ENCODE measurements at places on chromosomes 3 and 15.

- DNase-seq: no peak
Observed at GRCh38 chr3:120436523-120437050, 14.2 kb downstream of the FSTL1 start.

GRCh38 chr15:52318729-52319500, 23.3 kb upstream of the MYO5C start:
- DNase-seq: no peak

DNA sequence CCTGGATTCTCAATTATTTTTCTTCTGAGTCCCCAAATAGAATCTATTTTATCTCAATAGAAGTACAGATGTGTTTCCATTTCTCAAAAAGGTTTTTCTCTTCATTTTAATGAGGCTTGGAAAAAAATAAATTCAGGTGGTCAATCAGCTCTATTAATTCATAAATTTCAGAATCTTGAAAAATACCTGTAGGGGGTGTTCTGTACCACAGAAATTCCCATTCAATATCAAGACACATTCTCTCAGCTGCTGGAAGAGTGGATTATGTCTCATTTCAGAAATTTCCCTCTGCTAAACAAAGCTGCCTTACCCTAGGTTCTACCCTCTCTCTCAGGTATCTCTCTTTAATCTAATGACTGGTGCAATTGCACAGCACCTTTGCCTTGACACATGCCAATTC, 1121.2 kb downstream of the SI start:
- DNase-seq: no peak

DNA sequence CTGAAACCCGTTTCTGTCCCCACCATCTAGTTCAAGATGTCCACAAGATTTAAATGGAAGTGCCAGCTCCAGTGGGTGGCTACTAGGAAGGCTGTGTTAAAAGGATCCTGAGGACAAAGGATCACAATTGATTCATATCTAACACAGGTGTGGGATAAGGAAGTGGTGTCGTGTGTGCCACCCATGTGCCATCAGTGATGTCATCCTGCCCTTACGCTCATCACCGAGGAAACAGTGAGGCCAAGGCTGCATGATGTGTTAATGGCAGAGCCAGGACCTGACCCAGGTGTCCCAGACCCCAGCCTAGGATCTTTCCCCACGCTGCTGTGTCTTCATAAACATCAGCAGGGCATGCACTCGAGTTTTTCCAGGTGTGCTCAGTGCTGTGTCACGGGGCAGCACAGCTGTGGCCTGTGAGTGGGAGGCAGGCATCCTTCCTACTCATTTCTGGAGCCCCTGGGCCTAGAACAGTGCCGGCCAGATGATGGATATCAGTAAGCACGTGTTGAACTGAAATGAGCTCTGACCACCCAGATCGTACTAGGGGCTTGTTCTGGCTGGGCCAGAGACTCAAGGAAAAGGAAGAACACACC, 10.6 kb upstream of the TGM5 start:
- DNase-seq: no peak

GRCh38 chr15:80315289-80315987, 63.4 kb upstream of the CTXND1 start:
- no peak for DNase-seq

DNA sequence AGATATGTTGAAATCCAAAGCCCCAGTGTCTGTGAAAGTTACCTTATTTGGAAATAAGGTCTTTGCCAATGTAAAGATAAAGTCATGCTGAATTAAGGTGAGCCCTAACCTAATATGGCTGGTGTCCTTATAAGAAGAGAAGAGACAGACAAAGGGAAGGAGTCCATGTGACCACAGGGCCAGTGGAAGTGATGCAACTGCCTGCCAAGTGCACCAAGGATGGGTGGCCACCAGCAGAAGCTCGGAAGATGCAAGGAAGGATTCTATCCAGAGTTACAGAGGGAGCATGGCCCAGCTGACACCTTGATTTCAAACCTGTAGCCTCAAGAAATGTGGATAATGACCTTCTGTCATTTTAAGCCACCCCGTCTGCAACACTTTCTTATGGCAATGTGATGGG, 35.3 kb upstream of the PGPEP1L start:
- no peak for DNase-seq

DNA sequence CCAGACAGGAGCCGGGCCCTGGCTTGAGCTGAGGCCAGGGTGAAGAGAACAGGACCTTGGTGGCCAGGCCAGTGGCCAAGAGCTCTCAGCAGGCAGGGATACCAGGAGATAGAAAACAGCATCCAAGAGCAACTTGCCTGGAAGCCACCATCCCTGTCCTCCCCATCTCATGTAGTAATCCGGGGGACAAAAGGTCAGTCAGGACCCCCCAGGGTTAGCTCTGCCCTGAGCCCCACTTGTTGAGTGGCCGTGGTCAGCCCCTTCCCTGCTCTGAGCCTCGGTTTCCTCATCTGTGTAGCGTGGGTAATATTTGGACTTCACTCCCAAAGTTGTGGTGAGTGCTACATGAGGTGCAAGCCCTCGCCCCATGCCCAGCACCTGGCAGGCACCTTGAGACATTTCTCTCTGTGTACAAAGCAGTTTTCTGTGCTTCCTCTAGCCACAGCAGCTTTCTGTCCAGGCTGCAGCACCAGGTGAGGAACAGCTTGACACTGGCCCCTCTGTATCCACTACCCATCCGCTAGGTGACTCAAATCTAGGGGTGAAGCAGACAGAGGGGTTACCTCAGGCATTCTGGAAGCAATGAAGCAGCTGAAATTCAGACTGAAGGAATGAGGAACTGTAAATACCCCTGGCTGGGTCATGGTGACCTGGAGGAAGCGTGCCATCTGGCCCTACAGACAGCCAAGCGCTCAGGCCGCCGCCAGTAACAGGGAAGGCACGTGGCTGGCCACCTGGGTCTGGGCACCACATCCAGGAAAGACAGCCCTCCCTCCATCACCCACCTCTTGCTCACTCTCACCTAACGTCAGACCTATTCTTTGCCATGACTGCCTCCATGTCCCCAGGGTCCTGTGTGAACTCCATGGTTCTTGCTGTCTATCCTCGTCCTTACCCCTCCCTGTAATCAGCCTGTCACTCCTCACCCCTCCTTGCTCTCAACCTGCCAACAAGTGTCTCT, 6.7 kb downstream of the CISH start:
- DNase-seq: no peak

- DNase-seq: no peak
Observed at GRCh38 chr3:37503856-37504255, 329.5 kb upstream of the LRRFIP2 start.

DNA sequence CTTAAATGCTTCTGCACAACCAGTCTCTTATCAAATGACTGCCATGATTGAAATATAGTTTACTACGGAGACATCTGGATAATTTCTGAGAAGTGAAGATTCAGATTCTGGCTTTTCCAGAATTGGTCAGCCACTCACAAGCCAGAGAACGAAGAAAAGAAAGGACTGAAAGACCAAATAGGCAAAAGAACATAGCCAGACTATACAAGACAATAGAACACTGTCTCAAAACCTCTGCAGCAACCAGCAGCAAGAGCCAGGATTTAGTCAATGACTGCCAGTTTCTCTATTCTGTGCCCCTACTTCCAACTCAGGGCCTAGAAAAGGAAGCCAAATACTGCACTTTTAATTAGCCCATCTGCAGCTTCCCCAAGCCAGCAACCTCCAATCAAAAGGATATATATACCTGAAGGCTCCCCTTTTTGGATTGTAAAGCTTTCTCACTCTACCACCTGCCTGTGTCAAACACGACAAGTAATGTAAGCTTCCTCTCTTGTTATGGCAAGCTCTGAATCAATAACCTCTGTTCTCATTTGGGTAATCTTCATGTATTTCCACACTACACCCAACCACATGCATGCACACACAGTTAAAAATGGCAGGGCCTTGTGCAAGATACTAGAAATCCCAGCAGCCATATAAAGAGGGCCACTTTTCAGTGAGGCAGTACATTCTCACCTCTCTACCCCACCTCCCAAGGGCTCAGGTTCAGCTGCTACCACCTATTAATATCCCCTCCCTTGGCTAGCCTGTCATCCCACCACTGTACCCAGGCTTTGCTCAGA, 97.1 kb downstream of the ERC2 start:
- no peak for DNase-seq

DNA sequence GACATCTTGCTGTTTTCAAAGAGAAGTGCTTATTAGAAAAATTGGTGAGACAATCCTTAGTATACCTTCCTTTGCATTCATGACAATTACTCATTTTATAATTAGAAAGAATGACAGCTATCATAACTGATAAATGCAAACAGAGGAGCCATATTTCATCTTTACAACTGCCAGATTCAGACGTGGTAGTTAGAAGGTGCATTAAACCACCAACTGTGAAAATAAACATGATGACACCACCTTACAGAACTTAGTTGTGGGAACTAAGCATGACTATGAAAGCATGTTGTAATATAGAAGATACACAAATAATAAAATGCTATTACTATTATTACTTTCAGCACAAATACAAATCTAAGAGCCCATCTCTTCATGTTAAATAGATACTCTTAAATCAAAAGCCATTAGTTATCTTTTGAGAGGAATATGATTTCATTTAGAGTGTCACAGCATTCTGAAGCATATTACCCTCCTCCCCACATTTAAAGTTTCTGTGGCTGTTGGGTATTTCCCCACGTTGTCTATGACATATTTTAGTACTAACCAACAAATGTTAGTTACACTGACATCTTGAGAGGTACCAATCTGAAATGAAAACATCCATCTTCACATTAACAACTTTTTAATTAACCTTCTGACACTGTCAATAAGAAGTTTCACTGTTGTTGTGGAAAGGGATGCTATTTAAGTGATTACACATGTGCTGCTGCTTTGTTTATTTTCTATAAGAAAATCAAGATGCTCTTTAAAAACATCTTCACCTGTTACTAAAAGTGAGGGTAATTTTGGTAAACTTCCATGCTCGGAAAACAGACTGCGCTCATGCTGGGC, 163.8 kb downstream of the LSAMP start:
- DNase-seq: no peak

- DNase-seq: no peak
Observed at GRCh38 chr3:111362381-111363009, 179.5 kb upstream of the CD96 start.

DNA sequence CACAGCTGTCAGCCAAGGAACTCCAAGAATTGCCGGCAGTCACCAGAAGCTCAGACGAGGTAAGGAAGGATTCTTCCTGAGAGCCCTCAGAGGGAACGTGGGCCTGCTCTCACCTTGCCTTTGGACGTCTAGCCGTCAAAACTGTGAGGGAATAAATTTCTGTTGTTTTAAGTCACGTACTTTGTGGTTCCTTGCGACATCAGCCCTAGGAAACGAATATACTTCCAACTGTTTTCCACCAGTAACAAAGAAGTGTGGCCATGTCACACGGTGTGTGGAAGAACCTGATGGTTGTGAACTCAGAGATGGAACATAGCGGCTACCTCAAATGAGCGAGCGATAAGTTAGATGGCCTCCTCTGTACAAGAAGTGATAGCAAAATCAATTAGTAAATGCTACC, 41.0 kb upstream of the B3GNT5 start:
- no peak for DNase-seq

DNA sequence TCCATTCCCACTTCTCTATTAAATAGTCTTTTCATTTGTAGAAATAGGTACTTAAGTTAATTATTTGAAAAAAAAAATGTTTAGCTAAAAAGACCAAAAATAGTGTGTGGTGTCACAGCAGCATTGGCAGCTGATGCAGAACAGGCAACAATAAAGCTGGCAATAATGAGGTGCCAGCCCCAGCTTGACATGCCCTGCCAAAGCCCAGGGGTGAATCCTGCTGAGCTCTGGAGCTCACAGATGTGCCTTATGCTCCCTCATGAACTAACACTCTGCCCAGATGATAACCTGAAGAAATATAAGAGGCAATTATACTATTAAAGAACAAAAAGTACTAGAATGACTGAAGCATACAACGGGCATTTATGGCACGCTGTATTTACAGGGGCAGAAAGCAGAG, 63.8 kb downstream of the IGSF11 start:
- no peak for DNase-seq

GRCh38 chr3:71955240-71956068, 170.5 kb upstream of the PROK2 start:
- DNase-seq: no peak

GRCh38 chr3:104846270-104846669, 520.4 kb upstream of the ALCAM start:
- no peak for DNase-seq

DNA sequence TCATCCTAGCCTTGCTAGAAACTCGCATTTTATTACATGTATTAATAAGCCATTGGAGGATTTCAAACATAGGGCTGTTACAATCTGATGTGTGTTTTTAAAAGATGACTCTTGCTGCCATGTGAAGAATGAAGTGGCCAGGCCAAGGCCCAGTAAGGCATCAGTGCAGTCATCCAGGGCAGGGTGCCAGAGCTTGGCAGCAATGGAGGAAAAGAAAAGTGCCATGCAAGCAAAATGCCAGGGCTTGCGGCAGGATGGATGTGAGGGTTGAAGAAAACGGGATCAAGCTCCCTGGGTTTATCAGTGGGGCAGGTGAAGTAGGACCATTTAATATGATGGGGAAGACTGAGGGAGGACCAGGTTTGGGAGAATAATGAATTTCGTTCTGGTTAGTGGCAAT, 183.6 kb downstream of the MINAR1 start:
- no peak for DNase-seq

GRCh38 chr3:56145410-56145809, 322.9 kb downstream of the ERC2 start:
- DNase-seq: no peak

GRCh38 chr3:124177071-124177470, 185.1 kb upstream of the ROPN1 start:
- DNase-seq: no peak

DNA sequence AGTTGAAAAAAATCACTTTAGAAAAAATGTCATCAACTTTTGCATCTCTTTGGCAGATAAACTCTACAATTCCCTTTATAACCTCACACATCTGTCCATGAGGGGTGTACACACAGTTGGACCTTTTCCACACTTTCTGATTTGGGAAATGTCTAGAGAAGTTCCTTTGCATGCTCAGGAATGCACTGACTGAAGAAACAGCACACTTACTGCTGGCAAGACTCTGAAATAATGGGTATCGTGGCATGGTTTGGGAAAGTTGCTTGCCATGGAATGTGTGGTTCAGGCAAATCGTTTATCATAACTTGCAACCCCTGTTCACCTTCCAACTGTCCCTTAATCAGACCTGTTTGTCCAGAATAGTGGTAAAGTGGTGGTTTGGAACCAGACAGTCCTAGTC, 135.3 kb upstream of the TGFBR2 start:
- no peak for DNase-seq

GRCh38 chr15:77192451-77192850, 121.5 kb upstream of the TSPAN3 start:
- no peak for DNase-seq

GRCh38 chr3:147977001-147977400, 567.8 kb downstream of the ZIC1 start:
- no peak for DNase-seq

DNA sequence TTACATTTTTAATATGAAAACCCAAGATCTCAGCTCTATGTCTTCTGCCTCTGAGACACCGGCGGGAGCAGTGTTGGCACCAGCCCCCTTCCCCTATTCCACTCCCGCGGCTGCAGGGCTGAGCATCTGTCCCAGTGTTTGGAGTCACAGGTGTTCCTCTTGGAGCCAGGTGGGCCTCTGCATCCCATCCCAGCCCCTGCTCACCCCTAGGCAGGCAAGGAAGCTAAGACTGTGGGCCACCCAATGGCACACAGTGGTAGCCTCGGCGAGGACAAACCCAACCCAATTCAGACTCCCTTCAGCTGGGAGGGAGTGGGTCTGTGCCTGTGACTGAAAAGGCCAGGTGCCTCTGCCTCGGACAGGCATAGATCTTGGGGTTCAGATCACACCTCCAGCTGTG, 3.1 kb downstream of the CHST13 start:
- DNase-seq: no peak

- no peak for DNase-seq
Observed at GRCh38 chr3:174002543-174002942, 605.0 kb downstream of the NLGN1 start.

- DNase-seq: no peak
Observed at GRCh38 chr15:82532383-82532990, 7.8 kb downstream of the RPS17 start.

Measured in stimulated activated CD8-positive, alpha-beta memory T cell treated with anti-CD3 and anti-CD28 coated beads, Interleukin-4, amount 100 ng/mL, for 1 hour (primary cell).